ENCODE measurements at places on chromosomes 6 and 20.

- DNase-seq, result no peak
Observed at GRCh38 chr20:49560646-49561045, 7.3 kb downstream of the PTGIS start.

DNA sequence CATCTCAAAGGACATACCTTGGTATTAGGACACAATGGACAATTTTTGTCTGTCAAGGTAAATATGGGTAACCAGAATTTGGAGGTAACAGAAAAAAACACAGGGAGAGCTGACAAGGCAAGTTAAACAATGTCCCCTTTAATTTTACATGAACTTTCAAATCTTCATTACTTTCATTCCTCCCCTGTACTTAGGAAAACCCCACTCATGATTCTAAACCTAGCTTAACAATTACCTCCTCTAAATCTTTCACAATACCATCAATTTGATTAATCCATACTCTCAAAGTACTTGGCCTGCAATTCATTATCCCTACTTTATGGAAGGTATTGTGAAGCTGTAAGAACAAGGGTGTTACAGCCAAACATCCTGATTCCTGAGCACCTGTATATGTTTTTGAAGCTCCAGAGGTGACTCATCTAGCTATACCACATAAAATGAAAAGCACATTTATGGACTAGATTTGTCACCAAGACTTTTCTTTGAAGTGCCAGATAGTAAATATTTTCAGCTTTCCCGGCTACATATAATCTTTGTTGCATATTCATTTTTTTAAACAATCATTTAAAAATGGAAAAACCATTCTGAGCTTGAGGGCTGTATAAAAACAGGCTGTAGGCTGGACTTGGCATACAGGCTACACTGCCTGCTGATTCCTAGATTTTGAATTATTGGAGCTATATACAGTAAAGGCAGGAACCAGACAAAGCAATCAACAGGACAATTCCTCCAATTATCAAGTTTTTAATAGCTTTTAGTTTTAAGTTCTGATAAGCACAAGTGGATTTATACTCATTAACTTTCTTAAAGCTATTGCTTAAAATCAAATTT lies 22.9 kb downstream of the DEK start:
- no peak for DNase-seq

GRCh38 chr20:35527122-35527769 lies 2.2 kb downstream of the C20orf173 start:
- DNase-seq, result no peak

- DNase-seq, result no peak
Observed at GRCh38 chr6:169583886-169584541, 117.8 kb downstream of the WDR27 start.

GRCh38 chr6:5278565-5279120 lies 17.3 kb downstream of the FARS2 start:
- no peak for DNase-seq

- DNase-seq, result no peak
Observed at GRCh38 chr6:23311211-23311610, 741.8 kb downstream of the HDGFL1 start.

DNA sequence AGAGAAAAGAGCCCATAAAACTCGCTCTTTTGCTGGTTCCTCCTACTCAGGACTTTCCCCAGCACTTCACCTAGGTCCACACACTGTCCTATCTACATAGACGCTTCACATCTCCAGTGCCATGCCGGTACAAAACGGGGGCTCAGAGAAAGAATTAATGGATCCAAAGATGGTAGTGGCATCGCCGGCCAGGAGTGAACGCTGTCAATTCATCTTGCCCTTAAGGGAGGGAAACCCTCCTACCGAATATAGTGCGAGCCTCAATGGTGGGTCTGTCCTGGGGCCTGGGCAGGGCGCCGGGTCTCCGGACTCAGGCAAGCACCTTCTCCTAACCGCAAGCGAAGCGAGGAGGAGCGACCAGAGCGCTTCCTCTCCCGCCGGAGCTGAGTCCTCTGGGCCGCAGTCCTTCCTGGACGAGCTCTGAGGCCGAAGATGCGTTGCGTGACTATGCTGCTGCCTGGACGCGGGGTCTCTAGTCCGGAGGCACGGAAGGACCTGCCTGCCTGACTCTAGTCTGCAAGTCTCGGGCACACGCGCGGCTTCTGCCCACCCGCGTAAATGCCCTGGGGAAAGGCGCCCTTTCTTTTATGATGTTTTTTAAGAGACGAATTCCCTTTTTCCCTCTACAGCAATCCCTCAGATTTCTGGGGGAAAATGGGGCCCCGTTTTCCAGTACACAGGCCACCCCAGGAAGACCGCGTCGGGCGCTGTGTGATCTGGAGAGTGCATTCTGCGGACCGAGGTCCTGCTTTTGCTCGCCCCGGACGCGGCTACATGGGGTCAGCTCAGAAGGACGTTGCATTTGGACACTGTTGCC lies 100.1 kb upstream of the PRDM1 start:
- no peak for DNase-seq

DNA sequence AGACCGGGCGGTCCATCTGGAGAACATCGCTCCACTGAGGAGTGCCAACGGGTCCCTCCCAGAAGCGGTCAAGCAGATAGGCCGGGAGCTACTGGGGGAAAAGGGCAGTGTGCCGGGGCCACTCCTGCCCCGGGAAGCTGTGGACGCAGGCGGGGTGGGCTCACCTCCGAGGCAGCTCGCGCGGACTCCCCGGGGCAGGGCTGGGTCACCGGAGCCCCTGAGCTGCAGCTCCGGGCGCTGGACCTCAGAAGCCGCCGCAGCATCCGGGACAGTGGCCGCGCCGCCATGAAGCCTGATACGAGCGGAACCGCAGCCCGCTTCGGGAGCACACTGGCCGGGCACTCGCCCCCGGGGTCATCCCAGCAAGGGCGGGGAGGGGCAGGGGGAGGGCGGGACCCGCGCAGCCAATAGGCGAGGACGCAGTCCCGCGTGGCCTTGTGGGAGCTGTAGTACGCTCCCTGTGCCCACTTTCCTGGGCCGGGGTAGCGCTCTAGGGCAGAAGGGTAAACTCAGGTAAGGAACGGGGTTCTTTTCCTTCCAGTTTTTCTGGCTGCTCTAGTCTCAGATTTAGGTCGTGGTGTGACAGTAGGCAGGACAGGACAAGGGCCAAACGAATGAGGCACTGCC lies at the start of gene MOCS1:
MOCS1 (minus strand) TSS at position 332 of the 627 bp plus-strand sequence; CDS start at position 287, 45 bp downstream.
- DNase-seq, result no peak

DNA sequence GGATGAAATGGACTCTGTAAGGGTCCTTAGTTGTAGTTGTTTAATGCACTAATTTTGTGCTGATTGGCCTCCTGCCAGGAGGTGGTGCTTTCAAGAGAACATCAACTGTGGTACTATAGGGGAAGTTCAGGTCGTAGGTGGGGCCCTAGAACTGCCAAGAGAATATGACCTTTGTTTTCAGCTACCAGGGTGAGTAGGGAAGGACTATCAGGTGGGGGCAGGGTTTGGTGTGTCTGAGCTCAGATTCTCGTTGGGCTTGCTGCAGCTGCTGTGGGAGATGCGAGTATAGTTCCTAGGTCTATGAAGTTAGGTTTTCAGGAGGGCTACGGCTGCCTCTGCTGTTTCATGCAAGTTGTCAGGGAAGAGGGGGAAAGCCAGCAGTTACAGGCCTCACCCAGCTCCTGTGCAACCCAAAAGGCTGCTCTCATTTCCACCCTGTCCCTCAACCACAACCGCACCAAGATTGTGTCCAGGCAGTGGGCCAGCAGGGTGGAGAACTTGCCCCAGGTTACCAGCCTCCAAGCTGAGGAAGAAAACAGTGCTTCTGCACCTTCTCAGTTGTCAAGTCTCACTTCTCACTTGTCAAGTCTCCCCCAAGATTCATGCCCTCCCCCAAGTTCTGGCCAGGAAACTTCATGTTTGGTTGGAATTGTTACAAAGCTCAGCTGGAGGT lies 626.5 kb upstream of the MAP3K7 start:
- no peak for DNase-seq

GRCh38 chr6:159061805-159062563 lies 17.2 kb upstream of the TAGAP start:
- DNase-seq, result peak; percentile 26

DNA sequence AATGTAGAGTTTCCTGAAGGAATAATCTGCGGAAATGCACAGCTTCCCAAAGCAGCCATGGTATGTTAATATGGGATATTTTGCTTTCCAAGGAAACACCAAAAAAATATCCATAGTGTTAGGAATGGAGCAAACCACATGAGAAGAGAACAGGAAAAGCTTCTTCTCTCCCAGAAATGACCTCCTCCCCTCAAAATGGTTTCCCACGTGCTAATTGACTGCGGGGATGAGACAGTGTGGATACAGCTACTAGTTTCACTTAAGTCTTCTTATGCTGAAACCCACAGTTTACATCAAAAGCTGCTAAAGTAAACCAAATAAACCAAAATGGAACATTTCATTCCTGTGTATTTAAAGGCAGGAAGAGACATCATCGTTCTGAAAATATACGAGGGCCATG lies 69.4 kb downstream of the FYN start:
- DNase-seq, result no peak

DNA sequence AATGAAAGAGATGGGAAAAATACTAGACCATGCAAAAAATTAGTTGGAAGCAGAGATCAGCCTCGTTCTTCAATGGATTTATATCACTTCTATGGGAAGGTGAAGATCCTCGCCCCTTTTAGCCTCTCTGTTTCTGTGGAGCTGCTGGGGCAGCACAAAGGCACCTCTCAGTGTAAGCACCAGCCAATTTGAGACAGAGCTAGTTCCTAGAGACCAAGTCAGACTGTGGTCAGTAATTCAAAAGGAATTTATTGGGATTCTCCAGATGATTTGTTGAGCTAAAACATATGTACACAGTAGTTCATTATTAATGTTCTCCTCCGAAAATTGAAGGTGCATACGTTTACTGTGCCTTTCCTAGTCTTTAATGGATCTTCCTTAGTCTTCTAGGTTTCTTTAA lies 42.4 kb downstream of the SCGN start:
- no peak for DNase-seq

GRCh38 chr6:26524722-26525370 lies 13.3 kb upstream of the HMGN4 start:
- DNase-seq, result no peak

DNA sequence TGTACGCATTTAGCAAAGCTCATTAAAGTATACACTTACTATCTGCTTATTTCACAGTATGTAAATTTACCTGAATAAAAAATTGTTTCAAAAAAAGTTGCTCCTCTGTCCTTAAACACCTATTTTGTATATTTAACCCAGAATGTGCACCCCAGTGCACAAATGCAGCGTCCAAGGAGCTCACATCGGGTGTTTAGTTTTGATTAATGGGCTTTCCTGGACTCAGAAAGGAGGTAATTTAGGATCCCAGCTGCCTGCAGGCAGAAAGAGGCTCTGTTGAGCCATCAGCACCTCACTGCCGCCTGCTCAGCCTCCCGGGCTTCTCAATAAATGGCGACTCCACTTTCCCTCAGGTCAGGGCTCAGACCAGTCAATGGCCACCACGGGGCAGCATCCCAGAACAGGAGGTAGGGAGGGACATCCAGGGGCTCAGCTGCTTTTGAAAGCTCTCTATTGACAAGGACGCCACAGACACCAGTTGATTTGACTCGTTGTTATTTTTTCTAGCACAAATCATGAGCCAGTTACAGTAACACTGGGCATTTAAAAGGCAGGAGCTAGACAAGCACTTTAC lies 70.2 kb upstream of the TBC1D7 start:
- DNase-seq, result no peak

DNA sequence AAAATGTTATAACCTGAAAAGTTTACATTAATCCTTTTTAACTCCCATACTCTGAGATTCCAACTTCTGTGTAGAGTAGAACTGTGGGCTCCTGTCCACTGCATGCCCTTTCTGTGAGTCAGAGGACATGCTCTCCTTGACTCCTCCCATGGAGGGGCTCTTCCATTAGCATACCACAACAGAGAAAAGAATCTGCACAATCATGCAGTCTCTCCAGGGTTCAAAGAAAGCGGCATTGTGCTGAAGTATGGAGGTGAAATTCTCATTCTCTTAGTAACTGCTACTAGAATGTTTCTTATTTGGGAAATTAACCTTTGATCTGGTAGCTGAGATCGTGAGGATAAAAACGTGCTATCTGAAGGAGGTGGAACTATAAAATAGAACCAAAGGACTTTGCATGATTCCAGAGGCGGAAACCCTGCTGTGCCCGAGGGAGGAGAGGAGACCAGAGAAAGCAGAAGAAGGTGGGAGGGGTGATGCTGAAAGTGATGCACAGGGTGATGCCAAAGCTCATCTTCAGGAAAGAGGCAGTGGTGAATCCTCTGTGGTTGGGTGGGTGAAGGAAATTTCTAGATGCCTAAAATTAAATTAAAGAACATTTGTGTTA lies 202.2 kb upstream of the PCSK2 start:
- no peak for DNase-seq

GRCh38 chr6:99393366-99393697 lies 663 bp downstream of the COQ3 start:
- DNase-seq, result no peak

DNA sequence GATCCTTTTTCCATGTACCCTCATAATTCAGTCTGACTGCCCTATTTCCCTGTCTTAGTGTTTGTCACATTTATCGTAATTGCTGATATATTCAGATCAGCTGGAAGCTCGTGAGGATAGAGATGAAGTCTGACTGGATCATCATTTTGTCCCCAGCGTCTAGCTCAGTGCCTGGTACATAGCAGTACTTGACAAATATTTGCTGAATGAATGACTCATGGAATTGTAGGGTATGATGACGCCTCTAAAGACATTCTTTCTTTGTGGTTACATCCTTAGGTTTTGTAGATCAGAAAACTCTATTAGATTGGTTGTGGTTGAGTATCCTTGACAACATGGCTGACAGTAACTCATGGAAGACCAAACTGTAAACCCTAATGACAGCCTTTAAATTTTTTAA lies 68.9 kb downstream of the MTHFD1L start:
- DNase-seq, result no peak

GRCh38 chr6:119539066-119539746 lies 189.6 kb upstream of the MAN1A1 start:
- no peak for DNase-seq

DNA sequence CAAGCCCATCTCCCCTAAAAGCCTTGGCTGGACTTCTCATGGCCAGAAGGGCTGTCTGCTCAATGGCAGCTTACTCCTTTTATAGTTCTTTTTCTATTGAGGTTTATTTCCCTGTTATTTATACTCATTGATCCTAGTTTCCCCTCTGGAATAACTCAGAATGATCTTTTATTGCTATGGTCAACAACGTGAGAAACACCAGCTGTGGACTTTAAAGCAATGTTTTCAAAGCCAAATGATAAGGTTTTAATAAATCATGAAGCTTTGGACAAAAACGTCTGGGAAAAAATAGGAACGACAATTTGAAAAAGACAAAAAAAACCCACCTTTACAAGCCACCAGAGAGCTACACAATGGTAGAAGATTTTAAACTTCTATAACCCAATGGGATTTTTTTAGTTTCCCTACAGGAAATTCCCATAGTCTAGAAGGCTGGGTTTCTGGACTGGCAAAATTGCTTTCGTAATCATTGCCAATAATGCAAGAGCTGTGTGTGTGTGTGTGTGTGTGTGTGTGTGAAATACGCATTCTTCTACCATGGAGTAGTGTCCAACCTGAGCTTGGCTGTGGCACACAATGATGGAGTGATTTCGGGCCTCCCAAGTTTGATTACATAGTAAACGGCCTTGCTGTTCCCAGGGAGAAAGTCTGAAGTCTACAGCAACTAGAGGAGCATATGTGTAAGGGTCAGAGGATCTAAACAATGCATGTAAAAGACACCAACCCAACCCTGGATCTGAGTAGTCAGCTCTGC lies 396.0 kb downstream of the SYNE1 start:
- no peak for DNase-seq

All from effector CD4-positive, alpha-beta T cell (primary cell).